ENCODE measurements at places on chromosomes 7 and 10.

DNA sequence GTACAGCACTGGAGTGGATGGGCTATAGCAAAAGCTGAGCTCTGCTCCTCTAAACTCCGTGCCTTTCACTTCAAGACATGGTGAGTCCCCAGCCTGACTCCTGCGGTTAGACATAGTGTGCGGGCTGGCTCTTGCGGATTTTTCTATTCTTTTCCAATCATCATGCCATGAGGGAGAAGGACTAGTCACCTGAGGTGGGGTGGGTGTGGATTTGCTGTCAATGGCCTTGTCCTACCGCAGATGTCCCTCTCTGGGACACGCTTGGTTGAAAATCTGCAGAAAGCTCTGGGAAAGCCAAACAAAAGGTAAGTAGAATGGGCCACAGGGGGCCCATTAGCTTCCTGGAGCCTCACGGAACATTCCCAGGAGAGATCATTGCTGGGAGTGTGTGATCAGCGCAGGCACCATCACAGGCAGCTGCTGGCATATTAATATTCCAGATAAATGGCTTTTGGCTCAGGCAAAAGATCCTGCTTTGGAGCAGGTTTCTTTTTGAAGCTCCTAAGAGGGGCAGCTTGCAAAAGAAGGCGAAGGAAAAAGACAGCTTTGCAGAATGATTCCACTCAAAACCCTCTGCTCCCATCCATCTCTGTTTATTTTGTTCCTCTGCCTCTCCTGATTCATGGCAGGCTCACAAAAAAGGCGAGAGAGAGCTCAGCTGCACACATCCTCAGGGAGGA lies 509.0 kb upstream of the ZMIZ1 start:
- DNase-seq = no peak

DNA sequence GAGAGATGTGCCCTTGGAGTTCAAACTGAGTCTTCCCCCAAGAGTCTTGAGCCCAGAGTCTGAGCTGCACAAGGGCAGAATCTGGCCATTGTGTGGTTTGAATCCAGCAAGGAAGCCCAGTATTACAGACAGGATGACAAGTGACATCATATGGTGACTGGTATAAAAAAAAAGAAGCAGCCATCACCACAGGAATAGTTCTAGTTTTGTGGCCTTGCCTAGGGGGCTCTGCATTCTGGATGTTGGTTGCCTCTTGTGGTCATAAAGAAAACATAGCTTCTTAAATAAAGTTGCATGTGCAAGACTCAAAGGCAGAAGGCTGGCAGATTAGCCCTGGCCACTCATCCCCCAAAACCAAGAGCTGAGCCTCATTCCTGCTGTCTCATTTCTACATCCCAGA lies 16.8 kb upstream of the LRRC72 start:
- DNase-seq = no peak

- DNase-seq = no peak
Measured at GRCh38 chr7:99822731-99823718, 4.8 kb upstream of the CYP3A43 start.

DNA sequence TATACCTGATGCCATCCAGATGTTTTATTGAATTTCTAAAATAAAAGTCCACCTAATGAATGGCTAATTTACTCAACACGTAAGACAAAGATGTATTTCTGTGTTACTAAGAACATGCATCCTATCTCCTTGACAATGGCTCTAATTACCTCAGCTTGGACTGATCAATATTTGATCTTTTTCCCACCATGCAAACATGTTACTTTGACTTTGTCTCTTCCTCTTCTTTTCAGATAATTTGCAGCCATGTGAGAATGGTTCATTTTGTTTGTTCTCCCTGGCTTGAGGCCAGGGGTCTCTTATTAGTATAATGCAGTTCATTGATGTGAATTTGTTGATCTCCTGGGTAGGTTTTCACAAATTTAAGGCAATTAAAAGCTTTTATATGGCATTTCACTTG lies 302.1 kb downstream of the ADK start:
- no peak for DNase-seq

- DNase-seq = no peak
Measured at GRCh38 chr10:44830022-44830421, 81.1 kb upstream of the TMEM72 start.

GRCh38 chr10:119543814-119544642 lies 1.5 kb upstream of the RGS10 start:
- DNase-seq = no peak

DNA sequence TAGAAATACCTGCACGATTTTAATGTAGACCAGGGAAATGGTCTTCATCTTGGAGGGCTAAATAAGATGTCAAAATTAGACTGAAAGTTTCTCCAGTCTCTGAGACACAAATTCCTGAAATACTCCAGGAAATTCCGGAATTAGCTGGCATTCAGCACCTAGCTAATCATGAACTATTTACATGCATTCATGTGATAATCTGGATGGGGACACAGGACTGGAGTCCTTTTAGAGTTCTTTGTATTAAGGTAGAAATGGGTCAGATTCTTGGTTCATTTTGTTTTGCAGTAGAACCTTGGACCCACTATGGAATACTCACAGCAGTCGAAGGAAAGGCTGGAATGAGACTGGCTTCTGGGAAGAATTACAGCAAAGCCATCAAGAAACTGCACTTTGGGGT lies 65.3 kb upstream of the MDFIC start:
- DNase-seq = no peak
